ENCODE measurements at places on chromosomes 3 and 15. TPM values are rescaled to one million over a fixed set of nuclear protein-coding genes. Genes with fewer than 3 reads are reported as not detected.

STAC gene
- total RNA-seq: not detected

ACP3 gene
- total RNA-seq: 0.33 TPM

GRCh38 chr3:109943181-109943580 lies 605.8 kb upstream of the DPPA4 start:
- no peaks in the 10 kb centered on the region for H3K36me3 ChIP-seq
- H3K4me3 ChIP-seq: no peak overlapping the region
- DNase-seq: no peak
- H3K4me1 ChIP-seq: no peaks in the 10 kb centered on the region
- no peak overlapping the region for H3K27ac ChIP-seq

GRCh38 chr15:39407116-39407515 lies 173.8 kb upstream of the THBS1 start:
- peaks cover 8% of the 10 kb centered on the region for H3K4me1 ChIP-seq
- H3K27ac ChIP-seq: no peak overlapping the region
- no peak for DNase-seq
- no peak overlapping the region for H3K4me3 ChIP-seq
- H3K27me3 ChIP-seq: no peaks in the 10 kb centered on the region

DNA sequence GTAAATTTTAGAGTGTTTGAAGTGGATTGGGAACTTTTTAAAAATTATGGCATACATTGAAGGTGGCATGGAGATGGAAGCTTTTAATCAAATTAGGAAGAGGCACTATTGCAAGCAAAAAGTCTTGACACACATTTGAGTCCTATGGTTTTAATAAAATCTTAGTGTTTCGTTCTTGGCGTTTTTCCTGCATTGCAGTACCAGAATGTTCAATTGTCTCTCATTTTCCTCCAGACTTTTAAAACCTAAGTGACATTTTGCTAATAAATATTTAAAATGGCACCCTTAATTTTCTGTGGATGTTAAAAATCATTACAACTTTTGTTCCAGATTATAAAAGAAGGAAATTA lies 2.2 kb downstream of the TGFBR2 start:
- H3K36me3 ChIP-seq: no peaks in the 10 kb centered on the region
- H3K27me3 ChIP-seq: no peaks in the 10 kb centered on the region
- H3K4me1 ChIP-seq: peaks cover 50% of the 10 kb centered on the region
- peak overlapping the region; percentile 20 for H3K27ac ChIP-seq
- DNase-seq: no peak

GRCh38 chr3:47940232-47940631 lies 76.0 kb downstream of the MAP4 start:
- H3K27me3 ChIP-seq: no peaks in the 10 kb centered on the region
- no peak overlapping the region for H3K27ac ChIP-seq
- H3K4me1 ChIP-seq: no peaks in the 10 kb centered on the region
- H3K4me3 ChIP-seq: no peak overlapping the region
- no peaks in the 10 kb centered on the region for H3K36me3 ChIP-seq

GRCh38 chr3:67876261-67876660 lies 221.8 kb upstream of the SUCLG2 start:
- peak overlapping the region; percentile 59 for H3K27ac ChIP-seq
- no peaks in the 10 kb centered on the region for H3K4me1 ChIP-seq
- no peak overlapping the region for H3K4me3 ChIP-seq
- no peak for DNase-seq

GRCh38 chr3:134018406-134018805 lies 11.3 kb downstream of the SLCO2A1 start:
- no peaks in the 10 kb centered on the region for H3K27me3 ChIP-seq
- DNase-seq: no peak
- no peak overlapping the region for H3K27ac ChIP-seq

SMCO1 gene
- total RNA-seq: not detected

DPPA2 gene
- total RNA-seq: not detected

GRCh38 chr15:87777054-87777561 lies 479.4 kb downstream of the NTRK3 start:
- H3K4me1 ChIP-seq: no peaks in the 10 kb centered on the region
- H3K27me3 ChIP-seq: no peaks in the 10 kb centered on the region
- no peak for DNase-seq
- no peak overlapping the region for H3K4me3 ChIP-seq
- H3K27ac ChIP-seq: no peak overlapping the region

GRCh38 chr15:40290918-40291574 lies 8.2 kb upstream of the ANKRD63 start:
- H3K4me1 ChIP-seq: peaks cover 37% of the 10 kb centered on the region
- H3K36me3 ChIP-seq: no peaks in the 10 kb centered on the region
- H3K27ac ChIP-seq: no peak overlapping the region
- peaks cover 8% of the 10 kb centered on the region for H3K27me3 ChIP-seq
- no peak overlapping the region for H3K4me3 ChIP-seq

CDHR4 gene
- not detected for total RNA-seq

FAM107A gene
- total RNA-seq: 14.5 TPM

LIPH gene
- total RNA-seq: 10.9 TPM

FBXL22 gene
- not detected for total RNA-seq

PSMD2 gene
- 75.0 TPM for total RNA-seq

PARP3 gene
- total RNA-seq: 4.2 TPM

DNA sequence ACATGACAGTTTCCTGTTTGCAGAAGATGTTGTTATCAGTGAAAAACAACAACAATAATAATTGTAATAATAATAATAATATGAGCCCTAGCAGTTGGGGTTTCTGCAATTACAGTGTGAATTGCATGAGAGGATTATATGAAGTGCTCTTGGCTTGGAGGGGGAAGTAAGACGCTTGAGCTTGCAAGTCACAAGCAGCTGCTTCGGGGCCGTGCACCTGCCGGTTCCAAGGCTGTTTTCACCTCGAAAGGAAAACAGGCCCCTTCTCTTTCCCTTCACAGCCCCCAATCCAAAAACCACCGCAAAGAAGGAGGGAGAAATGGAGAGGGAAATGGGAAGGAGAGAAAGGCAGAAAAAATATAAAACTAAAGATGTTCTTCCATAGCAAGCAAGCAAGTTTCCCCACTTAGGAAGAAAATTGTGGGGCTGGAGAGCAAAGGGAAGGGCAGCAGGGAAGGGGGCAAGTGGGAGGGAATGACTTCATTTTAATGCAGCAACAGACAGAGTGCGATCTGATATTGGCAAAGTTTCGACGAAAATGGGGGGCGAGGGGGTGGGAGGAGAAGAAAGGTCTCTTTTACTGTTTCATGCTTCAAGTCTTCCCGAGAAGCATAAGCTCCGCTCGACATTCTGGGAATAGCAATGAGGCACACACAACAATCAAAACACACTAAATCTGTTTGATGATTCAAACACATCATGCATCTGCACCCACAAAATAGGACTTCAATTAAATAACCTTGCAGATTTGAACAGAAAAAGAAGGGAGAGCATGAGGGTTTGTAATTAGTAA lies 284.2 kb upstream of the ATP11B start:
- no peak for DNase-seq
- H3K36me3 ChIP-seq: no peaks in the 10 kb centered on the region
- no peaks in the 10 kb centered on the region for H3K27me3 ChIP-seq
- no peak overlapping the region for H3K27ac ChIP-seq
- H3K4me3 ChIP-seq: no peak overlapping the region
- no peaks in the 10 kb centered on the region for H3K4me1 ChIP-seq

GRCh38 chr3:35064761-35065160 lies 574.6 kb upstream of the ARPP21 start:
- no peaks in the 10 kb centered on the region for H3K27me3 ChIP-seq
- no peak overlapping the region for H3K4me3 ChIP-seq
- no peak for DNase-seq
- H3K4me1 ChIP-seq: no peaks in the 10 kb centered on the region
- no peaks in the 10 kb centered on the region for H3K36me3 ChIP-seq

GRCh38 chr3:180619723-180620122 lies 17.8 kb downstream of the TTC14 start:
- no peak overlapping the region for H3K4me3 ChIP-seq
- no peaks in the 10 kb centered on the region for H3K4me1 ChIP-seq
- H3K36me3 ChIP-seq: no peaks in the 10 kb centered on the region
- no peaks in the 10 kb centered on the region for H3K27me3 ChIP-seq
- no peak overlapping the region for H3K27ac ChIP-seq
- DNase-seq: no peak

DNA sequence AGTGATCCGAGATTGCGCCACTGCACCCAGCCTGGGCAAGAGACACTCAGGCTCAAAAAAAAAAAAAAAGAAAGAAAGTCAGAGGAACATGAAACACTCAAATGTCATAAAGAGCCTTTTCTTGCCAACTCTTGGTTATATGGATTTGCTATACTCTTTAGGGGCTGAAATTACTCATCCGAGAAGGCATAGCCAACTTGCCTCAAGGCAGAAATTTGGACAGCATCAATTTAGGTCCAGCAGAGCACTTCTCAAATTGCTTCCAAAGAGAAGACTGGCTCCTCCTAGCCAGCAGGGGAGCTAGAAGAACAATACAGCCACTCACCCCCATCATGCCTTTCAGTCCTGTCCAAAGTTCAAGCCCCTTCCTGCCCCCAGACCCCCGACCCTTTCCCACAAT lies 43.8 kb downstream of the OSBPL10 start:
- no peak overlapping the region for H3K27ac ChIP-seq
- no peaks in the 10 kb centered on the region for H3K4me1 ChIP-seq
- no peak for DNase-seq
- H3K27me3 ChIP-seq: no peaks in the 10 kb centered on the region

GRCh38 chr15:85780225-85780985 lies 14.3 kb downstream of the KLHL25 start:
- peaks cover 5% of the 10 kb centered on the region for H3K4me1 ChIP-seq
- H3K36me3 ChIP-seq: no peaks in the 10 kb centered on the region
- H3K27me3 ChIP-seq: no peaks in the 10 kb centered on the region
- H3K27ac ChIP-seq: no peak overlapping the region

DNA sequence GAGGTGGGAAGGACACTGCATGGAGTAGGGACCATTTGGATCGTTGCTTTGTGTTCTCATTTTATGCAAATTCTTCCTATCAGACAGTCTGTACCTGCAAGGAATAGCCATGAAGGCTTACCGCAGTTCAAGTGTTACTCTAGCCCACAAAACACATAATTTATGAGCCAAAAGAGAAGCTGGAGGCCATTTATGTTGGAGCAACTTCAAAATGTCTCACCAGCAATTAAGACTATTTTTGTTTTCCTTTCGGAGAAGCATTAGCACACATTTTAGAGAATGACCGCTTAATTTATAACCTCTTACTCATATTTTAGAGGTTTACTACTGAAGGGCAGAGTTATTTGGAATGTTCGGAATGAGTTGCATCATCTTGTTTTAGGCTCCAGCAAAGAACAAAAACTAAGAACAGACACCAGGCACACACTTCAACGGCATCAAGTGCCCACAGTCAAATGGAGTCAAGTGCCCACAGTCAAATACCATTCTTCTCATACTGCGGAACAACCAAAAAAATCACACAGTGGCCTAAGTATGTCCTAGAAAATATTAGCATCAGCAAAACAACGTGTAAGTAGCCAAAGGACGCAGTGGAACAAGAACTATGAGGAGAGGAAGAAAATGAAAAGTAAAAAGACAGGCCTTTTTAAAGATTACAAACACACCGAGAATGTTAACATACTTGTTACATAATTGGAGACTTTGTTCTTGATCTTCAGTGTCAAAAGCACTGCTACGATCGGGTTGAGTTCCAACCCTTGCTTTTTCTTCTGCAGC lies 17.5 kb upstream of the GOLGA8J start:
- H3K36me3 ChIP-seq: no peaks in the 10 kb centered on the region
- H3K27me3 ChIP-seq: no peaks in the 10 kb centered on the region
- H3K4me1 ChIP-seq: peaks cover 18% of the 10 kb centered on the region
- peak overlapping the region; percentile 45 for H3K27ac ChIP-seq

- H3K36me3 ChIP-seq: no peaks in the 10 kb centered on the region
- H3K27ac ChIP-seq: no peak overlapping the region
- H3K27me3 ChIP-seq: no peaks in the 10 kb centered on the region
- peaks cover 3% of the 10 kb centered on the region for H3K4me1 ChIP-seq
- H3K4me3 ChIP-seq: no peak overlapping the region
Observed at GRCh38 chr15:63792584-63792983, 41.2 kb downstream of the HERC1 start.

DNA sequence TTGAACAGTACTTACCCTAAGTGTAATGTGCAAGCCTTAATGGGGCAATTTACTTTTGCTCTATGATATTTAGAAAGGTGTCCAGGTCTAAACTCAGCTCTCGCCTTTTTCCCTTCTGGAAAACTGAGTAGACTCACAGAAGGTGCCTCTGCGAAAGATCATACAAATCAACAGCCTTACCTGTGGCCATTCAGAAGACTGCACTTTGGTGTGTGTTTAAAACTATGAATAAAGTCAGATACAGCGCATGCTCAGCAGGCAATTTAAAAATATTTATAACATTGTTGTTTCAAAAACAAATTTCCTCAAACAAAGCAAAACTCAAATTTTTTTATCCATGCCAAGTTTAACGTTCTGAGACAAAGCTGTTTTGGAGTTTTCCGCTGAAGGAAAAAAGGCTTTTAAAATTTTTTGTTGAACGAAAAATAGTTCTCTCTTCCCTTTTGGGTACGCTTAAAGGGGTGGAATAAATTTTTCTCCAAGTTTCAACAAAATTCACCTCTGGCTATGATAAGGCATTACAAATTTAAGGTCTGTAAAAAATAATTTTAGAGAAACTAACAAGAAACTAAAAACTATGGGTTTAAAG lies 156.3 kb downstream of the TIGIT start:
- H3K27me3 ChIP-seq: no peaks in the 10 kb centered on the region
- no peak overlapping the region for H3K27ac ChIP-seq
- H3K4me3 ChIP-seq: no peak overlapping the region
- H3K36me3 ChIP-seq: no peaks in the 10 kb centered on the region

- no peaks in the 10 kb centered on the region for H3K4me1 ChIP-seq
- H3K27ac ChIP-seq: no peak overlapping the region
- no peak for DNase-seq
- H3K4me3 ChIP-seq: no peak overlapping the region
Observed at GRCh38 chr15:74763416-74763815, 14.8 kb downstream of the CYP1A2 start.

C3orf33 gene
- 4.9 TPM for total RNA-seq

CEP63 gene
- total RNA-seq: 19.2 TPM

DNA sequence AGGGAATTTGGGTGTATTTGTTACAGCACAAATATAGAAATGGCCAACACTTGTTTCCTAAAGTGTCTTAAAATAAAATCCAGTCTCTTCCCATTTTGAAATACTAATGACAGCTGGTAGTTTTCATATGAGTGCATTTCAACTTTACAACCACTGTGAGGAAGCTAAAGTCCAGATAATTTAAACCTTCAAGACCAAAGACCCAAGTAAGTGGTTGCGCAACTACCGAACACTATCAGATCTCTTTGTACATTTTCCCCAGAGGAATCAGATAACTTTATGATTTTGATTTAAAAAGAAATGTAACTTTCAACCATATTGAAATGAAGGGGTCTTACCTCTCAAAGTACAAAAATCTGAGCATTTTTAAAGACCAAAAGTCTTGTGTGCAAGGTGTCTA lies 14.3 kb downstream of the BCL2L10 start:
- H3K36me3 ChIP-seq: no peaks in the 10 kb centered on the region
- H3K4me3 ChIP-seq: no peak overlapping the region
- no peak overlapping the region for H3K27ac ChIP-seq
- no peak for DNase-seq
- H3K27me3 ChIP-seq: no peaks in the 10 kb centered on the region
- peaks cover 1% of the 10 kb centered on the region for H3K4me1 ChIP-seq

PTPRG gene
- 31.6 TPM for total RNA-seq

SAMD7 gene
- total RNA-seq: not detected

DAZL gene
- total RNA-seq: not detected

FETUB gene
- total RNA-seq: not detected
